Activated T-helper 1 cell treated with anti-CD3 and anti-CD28 coated beads, Interleukin-12 subunit alpha, Interleukin-12 subunit beta, Interleukin-2, Interleukin-4 antibody, amounts not matched to agents 30 ng/mL and 10 ng/mL and 1 ng/mL, durations not matched to agents 14 hours and 24 hours and 36 hours (primary cell): ENCODE measurements at places on chromosomes 12 and 14.

DNA sequence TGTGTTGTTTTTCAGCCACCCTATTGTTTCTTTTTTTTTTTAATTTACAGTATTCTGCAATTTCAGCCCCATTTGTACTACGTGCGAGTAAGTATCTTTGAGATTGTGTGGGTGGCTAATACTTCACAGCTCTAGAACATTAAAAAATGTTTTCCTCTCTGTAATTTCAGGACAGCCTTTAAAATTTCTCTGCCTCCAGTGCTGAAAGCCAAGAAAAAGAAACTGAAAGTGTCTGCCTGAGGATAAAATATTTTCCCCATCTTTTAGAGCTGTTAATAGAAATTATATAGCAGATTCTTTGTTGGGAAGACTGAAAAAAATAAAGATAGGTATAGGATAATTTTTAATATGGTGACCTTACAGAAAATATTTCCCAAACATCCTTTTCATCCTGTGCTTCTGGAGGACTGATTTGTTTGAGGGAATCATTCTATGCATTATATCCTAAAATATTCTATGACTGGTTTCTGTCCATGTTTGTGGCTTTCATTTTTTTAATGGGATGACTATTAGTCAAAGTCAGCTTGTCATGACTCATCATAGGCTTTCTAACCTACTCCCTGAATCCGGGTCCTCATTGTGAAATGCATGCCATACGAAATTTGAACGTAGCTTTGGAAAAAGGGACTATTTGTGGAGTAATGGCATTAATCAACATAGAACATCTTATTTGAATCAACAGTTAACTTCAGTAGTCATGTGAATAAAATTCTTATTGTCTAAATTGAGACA lies 10.8 kb upstream of the TCTN2 start:
- no peak for DNase-seq

- DNase-seq = no peak
These were observed 1.4 kb downstream of the ZNF385A start for GRCh38 chr12:54383041-54383609.

DNA sequence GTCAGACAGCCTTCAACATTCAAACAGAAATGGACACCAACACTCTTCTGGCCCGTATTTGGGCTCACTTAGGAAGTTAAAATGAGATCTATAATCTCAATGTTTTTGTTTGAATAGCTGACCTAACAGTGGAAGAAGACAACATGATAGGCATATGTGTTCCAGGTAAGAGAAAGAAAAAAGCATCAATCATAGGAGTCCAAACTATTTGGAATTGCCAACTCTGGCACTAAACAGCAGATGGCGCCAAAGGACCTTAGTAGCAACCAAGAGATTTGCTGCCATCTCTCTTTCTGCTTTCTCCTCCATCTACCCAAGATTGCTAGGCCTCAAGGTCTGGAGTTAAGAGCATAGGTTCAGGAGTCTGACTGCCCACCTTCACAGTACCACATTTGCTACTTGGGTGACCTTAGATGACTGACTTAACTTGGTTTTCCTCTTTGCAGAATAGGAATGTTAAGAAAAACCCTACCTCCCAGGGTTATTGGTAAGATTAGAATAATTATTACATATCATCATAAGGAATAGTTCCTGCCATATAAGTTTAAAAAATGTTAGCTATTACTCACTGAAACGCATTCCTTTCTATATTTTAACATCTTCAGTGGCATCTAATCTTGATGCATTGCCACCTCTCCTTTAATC lies 30.2 kb downstream of the PEX5 start:
- DNase-seq = peak; percentile 42

- DNase-seq = peak; percentile 51
These were observed 792 bp upstream of the CHD4 start for GRCh38 chr12:6607751-6608591.

DNA sequence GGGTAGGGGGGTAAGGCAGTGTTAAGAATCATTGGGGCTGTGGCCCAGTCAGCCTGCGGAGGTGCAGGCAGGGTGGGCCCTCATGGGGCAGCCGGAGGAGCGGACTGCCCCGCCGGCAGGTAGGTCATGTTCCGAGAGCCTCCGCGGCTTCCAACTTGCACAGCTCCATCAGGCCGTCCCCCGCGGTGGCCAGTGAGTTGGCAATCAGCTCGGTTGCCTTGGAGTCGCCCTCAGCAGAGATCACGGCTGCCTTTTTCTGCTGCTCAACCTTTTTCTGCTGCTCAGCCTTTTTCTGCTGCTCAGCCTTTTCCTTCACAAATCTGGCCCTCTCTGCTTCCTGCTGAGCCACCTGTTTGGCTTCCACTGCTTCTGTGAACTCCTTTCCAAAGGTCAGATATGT lies 41.1 kb upstream of the CSRNP2 start:
- no peak for DNase-seq

DNA sequence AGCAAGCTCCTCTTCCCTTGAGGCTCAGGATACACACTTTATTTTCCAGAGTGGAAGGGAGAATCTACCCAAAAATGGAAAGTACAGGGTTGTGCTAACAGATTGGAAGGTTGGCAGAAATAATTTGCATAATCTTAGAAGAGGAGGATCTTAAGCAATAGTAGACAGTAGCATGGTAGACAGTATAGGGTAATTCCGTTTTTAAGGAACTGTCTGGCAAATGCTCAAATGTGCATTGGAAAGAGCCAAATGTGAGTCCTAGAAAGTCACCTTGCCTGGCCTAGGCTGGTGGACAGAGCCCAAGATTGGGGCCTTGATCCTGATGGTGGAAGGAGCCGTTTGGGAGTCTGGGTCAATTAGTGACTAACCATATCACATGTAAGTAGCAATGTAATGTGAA lies 13.1 kb upstream of the CARMIL3 start:
- no peak for DNase-seq

GRCh38 chr12:7162691-7163114 lies 26.8 kb upstream of the PEX5 start:
- no peak for DNase-seq

GRCh38 chr12:51082561-51083125 lies 753 bp downstream of the CSRNP2 start:
- peak; percentile 2 for DNase-seq

DNA sequence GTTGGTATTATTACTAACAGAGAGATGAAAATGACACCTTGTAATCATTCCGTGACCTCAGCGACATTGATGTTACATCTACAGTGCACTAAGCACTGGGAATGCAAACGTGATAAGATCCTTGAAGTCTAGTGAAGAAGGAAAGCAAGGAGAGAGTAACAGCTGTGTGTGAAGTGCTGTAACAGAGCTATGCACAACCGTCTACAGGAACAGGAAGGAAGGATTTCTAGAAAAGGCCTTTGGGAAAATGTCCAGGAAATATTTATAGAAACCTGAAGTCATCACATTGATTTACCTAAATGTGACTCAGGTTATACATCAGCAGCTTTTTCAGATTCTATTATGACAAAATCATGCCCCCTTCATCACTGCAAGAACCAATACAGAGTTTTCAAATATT lies 304.2 kb upstream of the AMIGO2 start:
- no peak for DNase-seq

DNA sequence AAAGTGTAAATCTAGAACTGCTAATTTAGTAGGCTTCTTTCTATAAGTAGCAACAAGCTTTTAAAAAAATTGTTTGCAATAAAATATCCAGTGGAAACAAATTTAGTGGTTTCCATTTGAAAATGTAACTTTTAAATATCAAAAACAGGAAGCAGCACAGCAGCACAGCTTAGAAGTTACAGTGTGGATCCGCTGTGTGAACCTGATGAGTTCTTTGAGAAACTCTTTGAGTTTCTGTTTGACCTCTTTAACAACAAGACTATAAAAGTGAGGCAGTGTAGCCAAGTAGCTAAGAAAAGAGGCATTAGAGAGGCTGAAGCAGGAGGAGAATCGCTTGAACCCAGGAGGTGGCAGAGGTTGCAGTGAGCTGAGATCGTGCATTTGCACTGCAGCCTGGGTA lies 178.3 kb downstream of the NAV3 start:
- DNase-seq = no peak

- DNase-seq = no peak
These were observed 157.9 kb downstream of the PAWR start for GRCh38 chr12:79532907-79533288.

GRCh38 chr12:115155665-115156645 lies 472.0 kb upstream of the TBX3 start:
- no peak for DNase-seq

DNA sequence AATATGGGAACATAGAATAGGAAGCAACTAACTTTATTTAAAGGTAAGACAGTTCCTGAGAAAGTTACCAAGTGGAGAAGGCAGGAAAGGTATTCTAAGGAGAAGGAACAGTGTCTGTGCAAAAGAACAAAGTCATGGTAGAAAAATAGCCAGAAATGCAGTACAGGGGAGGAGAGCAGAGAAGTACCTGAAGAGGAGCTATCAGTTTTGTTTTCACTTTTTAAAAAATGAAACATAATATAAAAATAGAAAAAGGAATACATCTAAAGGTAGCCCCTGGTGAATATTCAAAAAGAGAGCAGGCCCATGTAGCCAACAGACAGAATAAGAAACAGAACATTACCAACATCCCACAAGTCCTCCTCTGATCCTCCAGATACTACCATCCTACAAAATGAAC lies 408.7 kb downstream of the ADAMTS20 start:
- DNase-seq = no peak

DNA sequence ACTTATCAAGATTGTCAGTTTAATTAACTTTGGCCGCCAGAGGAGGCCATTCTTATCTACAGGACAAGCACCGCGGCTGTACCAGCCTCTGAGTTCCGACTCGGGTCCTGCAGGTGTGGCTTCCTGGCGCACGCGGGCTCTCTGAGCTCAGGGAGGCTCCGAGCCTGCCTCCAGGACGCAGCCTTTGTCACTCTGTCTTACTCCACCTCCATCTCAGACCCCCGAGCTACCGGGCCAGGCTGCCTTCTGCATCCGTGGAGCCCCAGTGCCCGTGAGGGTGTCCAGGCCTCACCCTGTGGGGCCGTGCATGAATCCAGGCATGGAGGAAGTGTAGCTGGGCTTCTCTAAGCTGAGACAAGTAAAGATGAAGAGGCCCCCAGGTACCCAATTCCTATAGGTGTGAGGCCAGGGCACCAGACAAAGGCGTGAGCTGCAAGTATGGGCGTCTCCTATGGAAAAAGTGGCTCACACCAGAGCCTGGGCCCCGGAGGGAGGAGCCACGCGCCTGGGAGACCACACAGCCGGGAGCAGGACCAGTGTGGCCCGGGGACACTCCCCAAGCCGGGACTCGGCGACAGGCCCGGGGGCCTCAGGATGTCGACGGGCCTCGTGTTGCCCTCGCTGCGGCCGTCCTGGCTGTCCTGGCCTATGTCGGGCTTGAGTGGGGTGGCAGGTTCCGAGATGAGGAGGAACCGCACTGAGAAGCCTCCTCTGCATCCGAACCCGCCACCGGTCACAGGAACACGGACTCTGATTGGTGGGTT lies 42.8 kb downstream of the NOC4L start:
- no peak for DNase-seq

- DNase-seq = peak; percentile 8
These were observed 575 bp downstream of the TRAF3 start for GRCh38 chr14:102777711-102778337.

GRCh38 chr12:110745542-110746284 lies 3.0 kb upstream of the PPP1CC start:
- DNase-seq = no peak

- DNase-seq = no peak
These were observed 97.9 kb downstream of the RERGL start for GRCh38 chr12:17992002-17992656.

DNA sequence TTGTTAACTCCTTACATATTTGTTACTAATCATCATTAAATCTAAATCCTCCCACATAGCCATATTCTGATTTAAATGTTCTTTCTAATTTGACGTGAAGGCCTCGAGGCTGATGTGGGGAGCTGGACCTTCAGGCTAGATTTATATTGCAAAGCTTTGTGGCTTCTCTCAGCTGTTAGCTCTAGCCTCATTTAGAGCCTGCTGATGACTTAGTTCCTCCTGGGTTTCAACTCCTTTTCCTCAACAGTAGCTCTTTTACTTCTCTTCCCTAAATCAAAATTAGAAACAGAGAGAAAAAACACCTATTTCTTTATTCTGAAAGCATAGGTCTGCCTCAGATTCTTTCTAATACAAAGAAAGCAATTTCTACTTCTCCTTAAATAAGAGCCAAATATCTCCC lies 477.5 kb upstream of the CCDC196 start:
- no peak for DNase-seq

- peak; percentile 33 for DNase-seq
These were observed at the start of gene SMAGP for GRCh38 chr12:51270067-51270950. Gene SMAGP, minus strand, starts transcription at chr12:51270415. Its CDS starts 1,137 bp downstream, at chr12:51269278.

- DNase-seq = no peak
These were observed 176.3 kb downstream of the ESR2 start for GRCh38 chr14:64117671-64118402.

- no peak for DNase-seq
These were observed 1.5 kb upstream of the GPX2 start for GRCh38 chr14:64944041-64944440.

- DNase-seq = no peak
These were observed 29.4 kb downstream of the ANAPC7 start for GRCh38 chr12:110373962-110374611.

DNA sequence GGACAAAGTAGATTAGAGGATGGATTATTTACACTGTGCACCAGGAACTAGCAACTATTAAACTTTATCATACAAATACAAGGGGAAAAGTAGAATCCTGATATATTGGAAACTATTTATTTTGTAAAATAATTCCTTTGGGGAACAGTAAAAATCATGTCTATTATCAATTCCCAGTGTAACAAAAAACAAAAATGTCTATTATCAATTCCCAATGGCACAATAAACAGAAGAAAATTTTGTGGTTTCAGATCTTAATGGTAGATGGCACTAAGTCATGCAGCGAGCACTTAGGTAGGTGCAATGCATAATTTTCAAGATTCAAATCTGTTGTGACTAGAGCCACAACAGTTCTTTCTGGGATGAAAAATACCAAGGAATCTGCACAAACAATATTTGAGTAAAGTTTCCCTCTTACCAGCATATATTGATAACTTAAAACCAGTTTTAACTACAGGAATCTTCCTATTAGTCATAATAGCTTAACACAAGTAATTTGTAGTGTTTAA lies 13.7 kb downstream of the CFL2 start:
- no peak for DNase-seq
